ENCODE measurements at places on chromosomes 5 and 9.

- DNase-seq: no peak
These were observed 7.4 kb downstream of the TBC1D2 start for GRCh38 chr9:98247831-98248657.

- DNase-seq: no peak
These were observed 57.6 kb downstream of the SPOCK1 start for GRCh38 chr5:137441476-137441875.

DNA sequence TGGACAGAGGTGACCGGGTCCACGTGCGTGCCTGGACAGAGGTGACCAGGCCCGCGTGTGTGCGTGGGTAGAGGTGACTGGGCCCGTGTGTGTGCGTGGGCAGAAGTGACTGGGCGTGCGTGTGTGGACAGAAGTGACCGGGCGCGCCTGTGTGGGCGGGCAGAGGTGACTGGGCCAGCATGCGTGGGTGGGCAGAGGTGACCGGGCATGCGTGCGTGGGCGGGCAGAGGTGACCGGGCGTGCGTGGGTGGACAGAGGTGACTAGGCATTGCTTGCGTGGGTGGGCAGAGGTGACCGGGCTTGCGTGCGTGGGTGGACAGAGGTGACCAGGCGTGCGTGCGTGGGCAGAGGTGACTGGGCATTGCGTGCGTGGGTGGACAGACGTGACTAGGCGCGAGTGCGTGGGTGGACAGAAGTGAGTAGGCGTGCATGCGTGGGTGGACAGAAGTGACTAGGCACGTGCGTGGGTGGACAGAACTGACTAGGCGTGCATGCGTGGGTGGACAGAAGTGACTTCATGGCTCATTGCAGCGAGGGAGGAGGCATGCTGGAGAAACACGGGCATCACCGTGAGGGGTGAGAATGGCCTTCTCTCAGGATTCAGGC, 254.1 kb upstream of the IRX4 start:
- DNase-seq: no peak

- DNase-seq: no peak
These were observed 25.8 kb downstream of the TBC1D2 start for GRCh38 chr9:98229620-98230019.

DNA sequence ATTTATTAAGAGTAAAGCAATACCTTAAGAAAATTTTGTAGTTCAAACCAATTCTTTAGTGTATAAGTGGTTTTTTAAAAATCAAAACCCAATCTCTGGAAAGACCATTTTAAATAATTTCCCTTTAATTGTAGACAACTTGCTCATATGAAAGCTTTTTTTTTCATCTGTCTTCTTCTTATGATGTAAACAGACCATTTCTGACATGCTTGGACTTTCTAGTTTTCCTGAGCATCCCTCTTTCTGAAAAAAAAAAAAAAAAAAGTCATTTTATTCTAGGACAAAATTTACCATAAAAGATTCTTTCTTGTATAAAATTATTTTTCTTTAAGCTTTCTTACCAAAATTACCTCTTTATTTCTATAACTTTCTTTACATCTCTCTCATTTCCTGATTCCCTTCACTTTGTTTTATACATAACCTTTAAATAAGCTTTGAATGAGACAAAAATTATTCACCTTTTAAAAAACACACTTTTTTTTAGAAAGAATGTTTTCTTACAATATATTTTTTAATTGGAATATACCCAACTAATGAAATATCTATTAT, 67.5 kb downstream of the COL15A1 start:
- no peak for DNase-seq

Data from stimulated activated CD4-positive, alpha-beta T cell treated with anti-CD3 and anti-CD28 coated beads, Interleukin-1b, Interleukin-23, amount 100 ng/mL, for 1 hour (primary cell).